ENCODE measurements at places on chromosomes 12 and 14.
A peak's percentile ranks its signal among the peaks of the same experiment; 100 is the strongest.

DNA sequence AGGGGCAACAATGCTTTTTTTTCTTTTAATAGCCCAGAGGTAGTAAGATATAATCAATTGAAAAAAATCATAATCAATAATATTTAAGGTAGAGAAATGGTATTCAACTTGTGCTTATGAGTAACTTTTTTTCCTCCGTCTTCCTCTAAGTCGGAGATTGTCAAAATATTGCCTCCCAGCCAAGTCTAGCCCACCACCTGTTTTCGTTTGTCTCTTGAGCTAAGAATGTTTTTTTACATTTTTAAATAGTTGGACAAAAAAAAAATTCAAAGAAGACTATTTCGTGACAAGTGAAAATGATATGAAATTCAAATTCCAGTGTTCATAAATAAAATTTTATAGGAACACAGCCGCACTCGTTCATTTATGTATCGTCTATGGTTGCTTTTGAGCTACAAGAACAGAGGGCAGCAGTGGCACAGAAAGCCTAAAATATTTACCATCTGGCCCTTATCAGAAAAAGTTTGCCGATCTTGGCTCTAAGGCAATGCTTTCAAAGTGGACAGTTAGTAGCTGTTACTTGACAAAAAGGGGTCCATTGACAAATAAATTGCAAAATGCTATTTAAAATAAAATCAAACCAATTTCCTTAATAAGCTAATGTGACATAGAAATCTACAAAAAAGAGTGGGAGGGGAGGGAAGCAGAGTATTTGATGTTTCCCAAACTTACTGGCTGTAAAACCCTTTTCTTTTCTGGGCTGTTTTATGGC, 40.8 kb upstream of the MAX start:
- DNase-seq = no peak

DNA sequence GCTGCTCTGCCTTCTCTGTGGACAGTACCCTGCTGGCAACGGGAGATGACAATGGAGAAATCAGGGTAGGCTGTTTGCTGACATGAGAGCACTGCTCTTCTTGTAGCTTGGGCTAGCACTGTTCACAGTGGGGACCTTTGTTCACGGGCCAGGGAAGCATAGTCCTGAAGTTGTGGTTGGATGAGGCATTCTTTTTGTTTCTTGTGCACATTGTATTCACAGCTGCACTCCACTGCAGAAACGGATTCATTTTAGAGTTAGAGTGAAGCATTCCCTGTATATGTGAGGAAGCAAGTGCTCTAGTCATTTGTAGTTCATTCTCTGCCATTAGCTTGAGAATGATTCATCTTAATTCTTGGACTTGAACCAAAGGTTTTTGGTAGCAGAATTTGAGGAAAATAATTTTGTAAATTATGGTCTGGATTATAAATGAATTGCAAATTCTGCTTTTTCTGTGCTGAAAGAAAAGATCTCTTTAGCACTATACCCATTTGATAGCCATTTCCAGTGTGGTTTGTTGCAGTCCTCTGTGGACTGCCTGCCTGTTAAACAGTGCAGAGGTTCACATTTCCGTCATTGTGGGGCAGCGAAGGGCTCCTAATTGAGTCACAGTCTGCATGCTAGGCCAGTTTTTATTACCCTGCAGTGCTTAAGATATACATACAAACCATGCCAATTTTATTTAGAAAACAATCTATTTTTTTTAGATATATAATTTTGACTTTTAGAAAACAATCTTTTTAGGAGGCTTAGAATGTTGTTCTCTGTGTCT, 80.6 kb downstream of the APAF1 start:
- peak; percentile 61 for DNase-seq

DNA sequence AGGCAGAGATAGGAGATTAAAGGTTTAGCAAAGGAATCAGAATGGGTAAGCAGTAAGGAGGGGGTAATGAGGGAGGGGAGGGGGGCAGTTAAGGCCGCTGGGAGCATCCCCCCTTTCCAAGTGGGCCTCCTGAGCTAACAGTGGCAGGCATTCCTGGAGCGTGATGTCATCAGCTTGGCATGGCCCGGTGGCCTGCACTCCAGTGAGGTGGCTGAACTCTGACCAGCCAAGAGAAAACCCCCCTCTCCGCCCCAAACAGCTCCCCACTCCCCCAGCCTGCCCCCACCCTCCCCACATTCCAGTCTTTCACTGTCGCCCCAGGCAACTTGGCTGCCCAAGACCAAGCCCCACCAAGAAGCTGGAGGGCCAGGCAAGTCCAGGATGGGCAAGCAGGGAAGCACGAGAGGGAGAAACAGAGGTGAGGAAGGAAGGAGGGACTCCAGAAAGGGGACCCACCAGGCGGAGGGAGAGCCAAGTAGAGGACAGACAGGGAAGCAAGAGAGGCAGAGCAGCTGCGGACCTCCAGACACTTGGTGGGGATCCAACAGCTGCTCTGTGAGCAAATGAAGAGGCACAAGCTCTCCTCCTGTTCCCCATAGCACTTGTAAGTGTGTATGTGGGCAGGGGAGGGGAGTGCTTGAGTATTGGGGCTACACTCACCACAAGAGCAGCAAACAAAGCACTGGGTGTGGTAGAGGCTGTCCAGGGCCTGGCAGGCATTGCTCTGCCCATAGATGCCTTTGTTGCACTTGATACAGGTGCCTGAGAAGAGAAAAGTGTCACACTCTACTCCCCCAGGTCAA, 4.5 kb downstream of the AJUBA start:
- DNase-seq = no peak

GRCh38 chr14:69698572-69698971, 68.4 kb upstream of the SRSF5 start:
- no peak for DNase-seq

GRCh38 chr12:4268329-4269181, 5.0 kb upstream of the CCND2 start:
- DNase-seq = no peak

DNA sequence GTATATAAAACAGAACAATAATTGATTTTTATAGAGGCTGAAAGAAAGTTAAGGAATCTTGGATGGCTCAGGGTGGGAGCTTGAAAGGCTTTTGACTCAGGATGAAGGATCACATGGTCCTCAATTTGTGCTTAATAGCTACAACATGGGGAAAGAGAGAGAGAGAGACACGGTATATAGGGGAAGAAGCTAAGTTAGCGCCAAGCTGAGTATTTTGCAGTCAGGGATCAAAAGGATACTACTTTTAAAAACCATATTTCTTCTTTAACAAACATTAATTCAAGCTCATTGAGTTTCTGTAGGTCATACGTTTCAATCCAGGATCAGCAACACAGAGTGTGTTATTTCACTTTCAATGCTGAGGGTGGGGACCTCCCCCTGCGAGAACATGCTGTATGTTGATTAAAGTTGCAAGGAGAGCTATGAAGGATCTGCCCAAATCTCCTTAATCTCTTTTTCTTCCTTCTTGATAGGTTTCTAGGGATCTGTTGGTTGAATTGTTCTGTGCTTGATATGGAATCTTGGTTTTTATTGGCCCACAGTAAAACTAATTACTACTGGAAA, 133.1 kb upstream of the NUDT4 start:
- no peak for DNase-seq

GRCh38 chr14:42407153-42407552, 800.5 kb downstream of the LRFN5 start:
- DNase-seq = no peak

DNA sequence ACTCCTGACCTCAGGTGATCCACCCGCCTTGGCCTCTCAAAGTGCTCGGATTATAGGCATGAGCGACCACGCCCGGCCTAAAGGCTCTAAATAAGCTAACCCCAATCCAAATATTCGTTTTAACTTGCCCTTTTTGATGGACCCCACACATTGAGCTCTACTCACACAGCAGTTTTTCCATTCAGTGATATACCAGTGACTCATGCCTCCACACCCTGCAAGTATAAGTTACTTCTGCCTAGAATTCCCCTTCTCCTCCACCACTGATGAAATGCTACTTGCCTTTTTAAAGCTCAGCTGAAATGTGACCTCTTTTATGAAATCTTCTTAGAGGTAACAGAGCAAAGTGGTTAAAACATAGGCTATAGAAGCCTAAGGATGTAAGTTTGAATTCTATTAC, 68.8 kb downstream of the EXOC5 start:
- no peak for DNase-seq

- no peak for DNase-seq
Observed at GRCh38 chr12:109545826-109546225, 27.5 kb downstream of the MMAB start.

DNA sequence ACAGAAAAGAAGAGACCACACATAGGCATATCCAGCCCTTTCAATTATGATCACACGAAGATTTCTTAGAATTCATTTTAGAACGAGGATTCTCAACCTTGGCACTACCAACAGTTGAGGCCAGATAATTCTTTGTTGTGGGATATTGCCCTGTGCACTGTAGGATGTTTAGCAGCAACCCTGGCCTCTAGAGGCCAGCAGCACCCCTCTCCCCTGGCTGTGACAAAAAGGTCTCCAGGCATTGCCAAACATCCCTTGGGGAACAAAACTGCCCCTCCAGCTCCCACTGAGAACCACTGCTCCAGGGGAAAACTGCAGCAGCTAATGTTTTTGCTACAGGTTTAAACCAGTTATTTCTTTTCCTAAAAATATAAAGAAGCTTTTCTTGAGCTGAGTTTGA, 7.1 kb downstream of the NT5DC3 start:
- DNase-seq = no peak

DNA sequence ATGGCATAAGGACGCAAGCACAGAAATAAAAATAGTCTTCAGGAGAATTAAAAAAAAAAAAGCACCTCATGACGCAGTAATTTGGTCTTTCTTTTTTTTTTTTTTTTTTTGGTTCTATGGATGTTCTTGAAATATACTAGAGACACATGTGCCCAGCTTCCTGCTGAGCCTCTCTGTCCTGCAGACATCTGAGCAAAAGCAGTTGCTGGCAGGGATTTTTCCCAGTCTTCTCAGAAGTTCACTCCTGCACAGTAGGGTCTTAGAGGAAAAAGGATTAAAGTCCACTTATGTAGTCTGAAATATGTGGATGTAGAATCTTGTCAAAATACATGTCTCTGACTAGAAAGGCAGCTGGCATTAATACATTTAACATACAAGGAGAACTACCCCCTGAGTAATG, 1888.1 kb upstream of the SEL1L start:
- DNase-seq = no peak

DNA sequence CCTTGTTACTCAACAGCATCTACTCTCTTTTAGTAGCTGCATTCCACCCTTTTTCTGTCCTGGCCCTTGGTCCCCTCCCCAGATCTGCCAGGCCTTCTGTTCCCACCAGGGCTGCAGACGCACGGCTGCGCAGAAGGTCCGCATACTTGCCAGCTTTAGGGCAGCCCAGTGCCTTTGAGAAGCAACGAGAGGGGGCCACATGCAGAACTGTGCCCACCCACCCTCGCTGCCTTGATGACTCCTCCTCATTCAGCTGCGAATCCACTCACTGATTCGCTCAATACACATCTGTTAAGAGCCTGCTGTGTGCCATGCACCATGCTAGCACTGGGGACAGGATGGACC, 39.2 kb downstream of the PRIMA1 start:
- DNase-seq = no peak

DNA sequence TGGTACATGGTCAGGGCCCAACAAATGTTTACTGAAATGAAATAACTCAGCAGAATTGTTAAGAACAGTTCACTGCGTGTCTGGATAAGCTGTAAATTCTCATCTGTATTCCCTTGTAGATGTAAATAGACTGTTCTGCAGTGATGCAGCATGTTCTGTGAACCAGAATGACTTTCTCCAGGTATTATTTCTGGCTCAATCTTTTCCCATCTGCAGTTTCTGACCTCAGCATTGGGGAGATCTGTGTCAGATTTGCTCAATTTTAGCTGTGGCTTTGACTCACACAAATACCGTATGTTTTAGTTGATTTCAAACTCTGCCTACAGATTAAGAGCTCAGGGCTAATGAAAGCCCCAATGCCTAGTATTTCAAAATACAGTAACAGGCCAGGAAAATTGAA, 49.2 kb upstream of the DICER1 start:
- no peak for DNase-seq

DNA sequence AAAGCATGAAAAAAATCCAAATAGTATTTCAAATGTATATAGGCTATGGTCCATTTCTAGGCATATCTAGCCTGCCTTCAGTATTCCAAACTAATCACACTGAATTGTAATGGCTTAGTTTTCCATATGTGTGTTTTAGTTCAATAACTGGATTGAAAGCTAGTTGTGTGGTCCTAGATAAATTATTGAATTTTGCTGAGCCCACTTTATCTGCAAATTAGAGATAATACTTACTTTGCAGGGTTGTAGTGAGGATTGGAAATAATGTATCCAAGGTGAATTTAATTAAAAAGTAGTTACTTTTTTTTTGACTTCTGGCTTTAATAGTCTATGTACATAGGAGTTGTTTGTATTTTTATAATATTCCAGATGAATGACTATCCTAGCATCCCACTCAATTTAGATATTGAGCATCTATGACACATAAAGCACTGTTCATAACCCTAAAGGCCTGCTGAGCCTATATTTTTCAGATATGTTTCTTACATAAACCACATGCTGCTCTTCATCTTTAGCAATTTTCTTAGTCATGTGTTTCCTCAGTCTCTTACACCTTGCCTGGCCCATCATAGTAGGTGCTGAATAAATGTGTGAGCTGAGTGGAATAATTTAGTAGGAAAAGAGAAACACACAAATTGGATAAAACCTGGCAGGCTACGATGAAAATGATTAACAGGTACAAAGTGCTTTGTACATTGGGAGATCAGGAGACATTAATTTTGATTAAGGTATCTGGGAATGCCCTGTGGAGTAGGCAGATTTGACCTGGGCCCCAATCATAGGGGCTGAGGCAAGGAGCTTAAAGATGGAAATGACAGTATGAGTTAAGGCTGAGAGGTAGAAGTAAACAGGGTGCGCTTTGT, 1.1 kb upstream of the ATP23 start:
- no peak for DNase-seq

DNA sequence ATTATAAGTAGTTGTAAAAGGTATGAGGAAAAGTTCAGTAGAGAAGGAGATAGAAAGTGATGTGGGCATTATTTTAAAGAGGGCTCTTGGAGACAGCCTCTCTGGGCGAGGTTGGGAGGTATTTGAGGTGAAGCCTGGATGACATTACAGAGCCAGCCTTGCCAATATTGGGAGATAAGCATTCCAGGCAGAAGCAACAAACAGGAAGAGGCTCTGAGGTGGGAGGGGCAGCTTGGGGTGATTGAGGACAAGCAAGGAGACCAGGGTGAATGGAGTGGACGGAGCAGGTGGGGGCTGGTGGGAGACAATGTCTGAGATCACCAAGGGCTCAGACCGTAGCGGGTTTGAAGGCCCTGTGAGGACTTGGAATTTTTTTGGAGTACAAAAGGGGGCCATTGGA, 87.3 kb downstream of the DYRK2 start:
- no peak for DNase-seq

DNA sequence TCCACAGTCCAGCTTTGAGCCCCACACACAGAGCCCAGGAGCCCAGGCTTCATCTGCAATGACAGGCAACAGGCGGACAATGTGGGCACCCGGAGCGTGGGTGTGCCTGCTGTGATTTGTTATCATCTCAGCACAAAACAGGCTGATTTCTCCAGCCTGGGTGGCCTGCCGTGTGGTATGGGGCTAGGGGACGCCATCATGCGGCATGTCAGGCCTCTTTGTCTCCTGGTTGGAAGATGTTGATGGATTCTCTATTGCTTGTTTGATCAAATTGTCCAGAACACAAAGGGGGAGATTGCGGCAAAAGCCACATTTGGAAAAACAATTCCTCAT, 147.1 kb downstream of the KIF26A start:
- DNase-seq = no peak

- DNase-seq = no peak
Observed at GRCh38 chr12:31801872-31802271, 73.1 kb upstream of the AMN1 start.
